ENCODE measurements at places on chromosomes 11 and 22. TPM values are rescaled to one million over a fixed set of nuclear protein-coding genes. Genes with fewer than 3 reads are reported as not detected.

- no peak overlapping the region for H3K27ac ChIP-seq
- H3K4me3 ChIP-seq: no peak overlapping the region
- H3K4me1 ChIP-seq: no peaks in the 10 kb centered on the region
- no peaks in the 10 kb centered on the region for H3K36me3 ChIP-seq
Measured at GRCh38 chr11:49432242-49432848, 223.9 kb upstream of the FOLH1 start.

The ELMOD1 gene
- not detected for total RNA-seq

The DERL3 gene
- total RNA-seq: 0.98 TPM

- DNase-seq: no peak
- H3K36me3 ChIP-seq: no peaks in the 10 kb centered on the region
- no peak overlapping the region for H3K27ac ChIP-seq
Measured at GRCh38 chr11:22539821-22540256, 85.8 kb downstream of the FANCF start.

DNA sequence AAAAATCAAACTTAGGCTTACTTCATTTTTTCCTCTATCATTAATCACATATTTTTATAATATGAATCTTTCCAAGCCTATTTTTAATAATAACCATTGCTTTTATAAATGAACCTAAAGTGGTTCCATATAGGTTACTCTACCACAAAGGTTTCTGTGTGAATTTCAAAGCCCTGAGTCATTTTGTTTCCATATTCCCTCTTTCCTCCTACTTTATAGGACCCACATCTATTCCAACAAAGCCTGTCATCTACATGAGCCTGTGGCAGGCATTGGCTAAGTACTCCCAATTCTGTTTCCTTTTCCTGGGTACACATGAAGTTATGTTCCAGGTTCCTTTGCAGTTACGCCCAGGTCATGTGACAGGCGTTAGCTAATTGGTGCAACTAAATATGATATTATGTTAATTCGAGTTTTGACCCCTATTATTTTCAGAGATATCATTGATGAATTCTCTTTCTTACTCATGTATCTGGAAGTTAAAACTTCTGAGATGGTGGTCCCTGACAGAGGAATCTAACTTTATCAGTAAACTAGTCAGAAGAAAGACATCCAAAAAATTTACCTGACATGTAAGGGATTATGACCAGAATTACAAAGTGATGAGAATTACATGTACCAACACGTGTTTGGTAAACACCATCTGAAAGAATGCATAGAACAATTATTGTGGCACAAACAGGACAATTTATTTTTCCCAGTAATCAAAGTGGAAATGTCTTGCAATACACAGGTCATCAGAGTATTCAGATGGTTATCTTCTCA is 1264.0 kb upstream of the CNTN5 start:
- no peaks in the 10 kb centered on the region for H3K27me3 ChIP-seq
- no peak for DNase-seq
- no peaks in the 10 kb centered on the region for H3K4me1 ChIP-seq
- no peak overlapping the region for H3K27ac ChIP-seq

DNA sequence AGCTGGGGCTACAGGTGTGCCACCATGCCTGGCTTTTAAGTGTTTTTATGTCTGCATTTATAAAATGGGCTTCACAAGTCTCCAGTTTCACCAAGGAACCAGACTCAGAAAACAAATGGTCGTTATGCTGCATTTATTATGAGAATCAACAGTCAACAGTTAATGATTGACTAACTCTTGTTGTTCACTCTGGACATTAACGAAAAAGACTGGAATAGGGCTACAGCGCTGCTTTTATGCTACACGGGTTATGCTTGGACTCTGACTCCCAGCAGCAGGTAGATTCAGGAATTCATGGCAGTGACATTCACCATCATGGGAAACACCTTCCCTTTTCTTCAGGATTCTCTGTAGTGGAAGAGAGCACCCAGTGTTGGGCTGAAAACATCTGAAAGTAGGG is 44.4 kb upstream of the CHKA start:
- H3K27me3 ChIP-seq: no peaks in the 10 kb centered on the region
- no peak overlapping the region for H3K27ac ChIP-seq
- no peak overlapping the region for H3K4me3 ChIP-seq
- peaks cover 55% of the 10 kb centered on the region for H3K36me3 ChIP-seq
- DNase-seq: no peak
